ENCODE measurements at places on chromosomes 6 and 20. TPM values are rescaled to one million over a fixed set of nuclear protein-coding genes. Genes with fewer than 3 reads are reported as not detected.

Gene PRSS35
- total RNA-seq = 1.3 TPM

Gene CTAGE9
- total RNA-seq = not detected

Gene RAET1G
- total RNA-seq = 1.2 TPM

GRCh38 chr20:58033026-58033536 is 195.4 kb downstream of the ANKRD60 start:
- DNase-seq = no peak

DNA sequence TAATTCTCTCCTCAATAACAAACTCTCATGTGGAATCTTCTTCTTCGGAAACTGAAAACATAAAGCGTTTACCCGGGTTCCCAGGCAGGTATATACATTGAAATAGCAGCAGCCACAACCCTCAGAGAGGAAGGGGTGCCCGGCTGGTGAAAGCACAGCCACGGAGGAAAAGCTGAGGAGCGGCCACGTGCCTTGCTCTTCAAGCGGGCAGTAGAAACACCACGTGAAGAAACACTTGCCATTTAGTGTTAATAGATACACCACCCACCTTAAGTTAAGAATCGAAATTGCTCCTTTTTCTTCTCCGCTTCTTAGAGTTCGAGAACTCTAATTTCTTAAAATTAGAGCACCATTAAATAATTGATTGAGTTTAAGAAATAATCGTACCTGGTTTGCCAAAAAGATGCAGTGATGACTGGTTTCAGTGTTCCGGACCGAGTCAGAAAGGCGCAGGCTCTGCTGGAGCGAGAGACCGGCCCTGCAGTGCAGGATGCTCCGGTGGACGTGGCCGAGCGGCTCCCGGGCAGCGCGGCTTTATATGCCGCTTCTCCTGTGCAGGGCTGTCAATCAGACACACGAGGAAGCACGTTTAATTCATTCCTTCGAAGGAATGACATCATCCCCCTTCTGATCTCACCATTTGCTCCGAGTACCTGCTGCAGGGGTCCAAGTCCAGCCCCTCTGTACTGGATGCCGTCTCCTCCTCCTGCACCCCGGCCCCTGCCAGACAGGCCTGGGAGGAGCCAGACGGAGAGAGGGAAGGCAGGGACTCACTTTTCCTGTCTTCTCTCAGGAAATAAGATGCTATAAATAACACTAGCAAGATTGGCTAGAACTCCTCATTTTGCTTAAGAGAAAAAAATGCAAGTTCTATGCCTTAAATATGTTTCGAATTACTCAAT is at the start of gene THBS2:
Gene THBS2 (minus strand): TSS at position 510 of the 902 bp plus-strand sequence. CDS start 3,062 bp downstream, outside the sequence.
- peak; percentile 62 for DNase-seq

- DNase-seq = no peak
These were observed 550.5 kb downstream of the MMUT start for GRCh38 chr6:48912503-48912902.

- DNase-seq = no peak
These were observed 14.0 kb downstream of the HIVEP1 start for GRCh38 chr6:12026120-12026519.

GRCh38 chr20:17500271-17500670 is 30.9 kb downstream of the BFSP1 start:
- no peak for DNase-seq

GRCh38 chr6:158627940-158628211 is 16.7 kb downstream of the DYNLT1 start:
- DNase-seq = peak; percentile 44

DNA sequence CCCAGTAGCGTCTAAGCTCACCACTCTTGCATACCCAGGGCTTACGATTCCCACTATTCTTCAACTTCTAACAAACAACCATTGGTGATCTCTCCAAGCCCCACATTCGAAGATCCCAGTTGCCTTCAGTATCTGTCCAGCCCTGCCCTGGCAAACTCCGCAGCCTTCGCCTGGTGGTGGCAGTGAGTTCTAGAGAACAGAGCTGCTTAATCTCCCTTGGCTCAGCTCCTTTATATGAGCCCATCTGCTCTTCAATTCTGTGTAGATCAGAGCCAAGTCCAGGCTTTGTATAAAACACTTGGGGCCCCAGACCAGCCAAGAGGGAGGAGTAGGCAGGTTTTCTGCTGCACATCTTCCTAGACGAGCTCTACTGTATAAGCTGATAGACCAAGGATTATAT is 193.3 kb downstream of the PHACTR1 start:
- DNase-seq = no peak

GRCh38 chr6:93886416-93886815 is 467.1 kb upstream of the EPHA7 start:
- DNase-seq = no peak

GRCh38 chr6:54232703-54233102 is 75.5 kb upstream of the TINAG start:
- DNase-seq = no peak

Data from upper lobe of right lung (tissue), 1 donor.